Activated T-helper 17 cell treated with anti-CD3 and anti-CD28 coated beads, Interleukin-2, amount 50 U/mL, for 72 hours (primary cell): ENCODE measurements at places on chromosomes 7 and 10. TPM values are rescaled to one million over a fixed set of nuclear protein-coding genes. Genes with fewer than 3 reads are reported as not detected.

- ATAC-seq: no peak
Observed at GRCh38 chr7:148253629-148254028, 336.9 kb upstream of the C7orf33 start.

Gene VWC2
- not detected for total RNA-seq

- ATAC-seq: no peak
Observed at GRCh38 chr10:31604096-31604495, 285.1 kb downstream of the ZEB1 start.

DNA sequence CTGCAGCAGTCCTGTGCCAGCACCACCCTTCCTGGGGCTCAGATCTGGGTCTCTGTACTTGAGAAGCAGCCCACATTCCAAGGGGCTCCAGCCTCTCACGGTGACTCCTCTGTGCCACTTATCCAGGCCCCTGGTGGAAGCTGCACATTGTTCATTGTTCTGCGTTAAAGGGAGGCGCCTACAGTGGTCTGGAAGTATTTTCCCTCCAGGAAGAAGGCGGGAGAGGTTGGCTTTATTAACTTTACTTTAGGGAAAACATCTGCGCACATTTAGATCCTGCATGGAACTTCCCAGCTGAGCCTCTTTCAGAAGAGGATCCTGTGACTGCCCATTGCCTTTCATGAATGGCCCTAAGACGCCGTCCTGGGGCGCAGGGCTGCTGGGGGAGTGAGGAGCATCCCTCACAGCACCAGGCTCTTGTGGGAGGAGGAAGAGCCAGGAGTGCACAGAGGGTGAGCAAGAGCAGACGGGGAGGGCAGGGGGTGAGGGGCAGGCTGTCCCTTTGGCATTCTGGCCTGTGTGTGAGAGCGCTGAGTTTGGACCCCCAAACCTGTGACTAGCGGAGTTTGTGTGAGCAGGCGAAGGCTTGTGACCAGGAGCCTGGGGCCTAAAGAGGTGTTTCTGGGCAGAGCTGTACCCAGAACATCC lies 98.6 kb upstream of the BTBD16 start:
- ATAC-seq: no peak

Gene CYP26C1
- not detected for total RNA-seq

DNA sequence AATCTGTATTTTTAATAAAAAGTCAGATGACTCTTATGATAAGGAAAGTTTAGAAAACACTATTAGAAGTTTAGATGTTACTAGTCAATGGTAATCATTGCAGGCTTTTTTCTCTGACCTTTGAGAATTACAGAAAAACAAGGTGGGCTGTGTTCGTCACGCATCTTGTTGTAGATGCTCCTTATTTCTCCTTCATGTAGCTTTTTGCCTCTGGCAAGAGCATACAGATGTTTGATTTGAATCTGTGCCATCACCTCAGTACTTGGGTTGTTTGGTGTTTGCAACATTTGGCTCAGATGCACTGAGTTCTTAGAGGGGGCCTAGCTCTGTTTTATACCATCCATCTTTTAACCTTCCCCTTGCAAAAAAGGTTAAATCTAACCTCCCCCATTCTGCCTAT lies 11.5 kb downstream of the TAS2R16 start:
- ATAC-seq: no peak

GRCh38 chr10:118518095-118518494 lies 77.4 kb downstream of the PRLHR start:
- ATAC-seq: no peak

- no peak for ATAC-seq
Observed at GRCh38 chr10:1736972-1737221, 428 bp downstream of the ADARB2 start.

Gene NACAD
- total RNA-seq: 0.71 TPM

DNA sequence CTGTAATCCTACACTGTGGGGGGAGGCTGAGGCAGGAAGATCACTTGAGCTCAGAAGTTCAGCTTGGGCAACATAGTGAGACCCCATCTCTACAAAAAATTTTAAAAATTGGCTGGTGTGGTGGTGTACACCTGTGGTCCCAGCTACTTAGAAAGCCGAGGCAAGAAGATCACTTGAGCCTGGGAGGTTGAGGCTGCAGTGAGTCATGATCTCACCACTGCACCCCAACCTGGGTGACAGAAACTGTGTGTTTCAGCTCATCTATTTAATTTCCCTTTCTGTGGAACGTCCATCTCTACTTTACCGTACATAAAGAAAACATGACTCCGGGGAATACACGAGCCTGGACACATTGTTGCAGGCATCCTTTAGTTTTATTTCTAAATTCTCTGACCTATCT lies 354.6 kb upstream of the PLXDC2 start:
- ATAC-seq: no peak

Gene PITX3
- total RNA-seq: 0.17 TPM

- no peak for ATAC-seq
Observed at GRCh38 chr7:1503390-1503789, 799 bp downstream of the INTS1 start.

DNA sequence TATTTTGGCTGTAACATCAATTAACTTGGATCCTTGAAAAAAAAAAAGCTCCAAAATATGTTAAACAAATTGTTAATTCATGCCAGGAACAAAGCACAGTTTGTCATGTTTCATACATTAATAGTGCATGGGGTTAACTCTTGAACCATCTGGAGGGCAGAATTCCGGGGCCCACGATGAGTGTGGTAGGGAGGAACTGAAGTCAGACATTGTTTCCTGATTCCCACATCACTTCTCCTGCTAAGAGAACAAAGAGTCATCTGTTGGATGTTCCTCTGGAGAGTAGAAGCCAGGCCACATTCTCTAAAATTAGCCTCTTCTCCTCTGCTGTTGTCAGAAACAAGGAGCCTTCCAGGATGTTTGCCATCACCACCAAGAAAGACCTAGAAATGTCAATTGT lies 54.6 kb downstream of the TMEM178B start:
- ATAC-seq: no peak

DNA sequence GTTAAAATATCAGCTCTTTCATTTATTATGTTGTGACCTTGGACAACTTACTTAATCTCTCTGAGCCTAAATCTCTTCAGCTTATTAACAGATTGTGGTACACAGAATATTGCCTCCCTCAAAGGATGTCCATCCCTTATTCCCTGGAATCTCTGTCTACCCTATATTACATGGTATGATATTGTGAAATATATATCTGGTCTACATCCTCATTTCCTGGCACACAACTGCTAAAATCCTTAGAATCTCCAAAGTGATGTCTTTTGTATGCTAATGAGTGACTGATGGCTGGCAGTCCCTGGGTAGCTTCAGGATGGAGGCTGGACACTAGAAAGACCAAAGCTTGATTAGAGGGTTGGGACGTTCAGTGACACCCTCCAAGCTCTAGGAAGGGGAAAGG lies 25.8 kb downstream of the ZNF438 start:
- ATAC-seq: no peak

- peak; percentile 70 for ATAC-seq
Observed at GRCh38 chr10:68156373-68157185, 47.3 kb downstream of the MYPN start.

DNA sequence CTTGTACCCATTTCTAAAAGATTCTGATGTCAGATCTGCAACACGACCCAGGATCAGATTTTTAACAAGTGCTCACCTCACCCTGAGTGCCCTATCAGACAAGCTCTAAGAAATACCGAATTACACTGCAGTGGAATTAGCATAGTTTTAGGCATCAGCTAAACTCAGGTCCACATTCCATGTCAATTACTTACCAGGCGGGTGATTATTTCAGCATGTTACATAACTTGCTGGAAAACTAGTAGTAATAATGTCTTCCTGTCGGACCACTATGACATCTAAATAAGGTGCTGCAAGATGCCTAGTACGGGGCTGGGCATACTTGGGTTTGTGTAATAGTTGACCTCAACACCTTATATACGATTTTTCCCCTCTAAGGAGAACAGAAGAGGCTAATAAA lies 21.0 kb downstream of the TRIL start:
- ATAC-seq: no peak

GRCh38 chr10:12993595-12993994 lies 7.9 kb downstream of the CCDC3 start:
- no peak for ATAC-seq

DNA sequence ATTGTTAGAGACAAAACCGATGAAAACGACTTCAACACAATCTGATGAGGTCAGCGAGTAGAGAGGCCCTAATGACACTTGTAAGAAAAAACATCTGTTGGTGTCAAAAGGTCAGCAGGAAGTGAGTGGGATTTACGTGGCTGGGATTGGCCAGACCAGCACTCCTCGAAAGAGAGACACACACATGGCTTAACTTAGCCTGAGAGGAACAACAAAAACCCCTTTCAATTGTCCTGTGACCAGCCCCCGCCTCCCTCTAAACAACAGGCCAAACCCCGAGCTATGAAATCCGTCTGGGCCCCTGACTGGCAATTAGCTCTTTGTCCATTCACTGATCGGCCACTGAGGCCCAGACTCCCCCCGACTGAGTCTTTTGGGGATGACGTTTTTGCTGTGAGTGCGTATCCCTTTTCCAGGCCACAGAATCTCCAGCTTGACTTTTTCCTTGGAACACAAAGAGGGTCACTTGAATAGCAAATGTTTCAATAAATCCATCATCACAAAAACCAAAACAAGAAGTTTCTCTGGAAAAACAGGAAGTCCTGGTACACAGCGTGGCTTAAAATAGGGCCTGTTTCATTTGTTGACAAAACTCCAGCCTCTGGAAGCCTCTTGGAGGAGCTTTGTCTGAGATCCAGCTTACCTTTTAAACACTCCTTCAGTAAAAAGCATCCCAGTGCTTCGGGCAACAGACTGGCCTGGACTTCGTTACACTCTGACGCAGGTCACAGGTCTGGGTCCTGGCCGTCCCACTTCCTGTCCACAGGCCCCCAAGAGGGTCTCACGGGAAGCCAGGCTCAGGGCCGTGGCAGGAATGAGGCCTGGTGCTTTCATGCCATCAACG lies 103.0 kb downstream of the CTBP2 start:
- no peak for ATAC-seq

DNA sequence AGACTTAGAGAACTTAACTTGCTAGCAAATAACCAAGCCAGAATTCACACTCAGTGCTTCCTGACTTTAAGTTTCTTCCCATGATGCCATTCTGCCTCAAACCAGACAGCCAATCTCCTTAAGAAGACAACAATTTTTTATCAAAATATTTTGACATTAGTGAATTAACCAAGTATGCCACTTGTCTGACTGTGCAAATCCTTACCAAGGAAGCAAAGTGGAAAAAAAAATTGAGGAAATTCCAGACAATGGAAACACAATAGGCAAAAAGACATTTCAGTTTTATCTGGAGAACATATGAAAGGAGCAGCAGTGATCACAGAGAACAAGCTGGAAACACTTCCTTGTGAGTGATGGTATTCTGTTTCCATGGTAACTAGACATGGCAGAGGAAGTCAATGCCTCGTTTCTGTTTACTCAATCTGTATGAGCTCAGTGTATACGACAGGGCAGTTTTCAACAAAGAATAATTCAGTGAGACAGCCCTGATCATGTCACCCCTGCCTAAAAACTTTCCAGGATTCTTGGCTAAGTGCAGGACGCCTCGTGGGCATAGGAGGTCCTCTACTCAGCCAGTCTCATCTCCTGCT lies 114.2 kb downstream of the DYNC1I1 start:
- no peak for ATAC-seq

GRCh38 chr10:114718374-114718773 lies 60.3 kb upstream of the ABLIM1 start:
- no peak for ATAC-seq

GRCh38 chr10:126350216-126350992 lies 37.9 kb downstream of the ADAM12 start:
- ATAC-seq: no peak

GRCh38 chr7:19000410-19000809 lies 117.0 kb downstream of the TWIST1 start:
- ATAC-seq: no peak

DNA sequence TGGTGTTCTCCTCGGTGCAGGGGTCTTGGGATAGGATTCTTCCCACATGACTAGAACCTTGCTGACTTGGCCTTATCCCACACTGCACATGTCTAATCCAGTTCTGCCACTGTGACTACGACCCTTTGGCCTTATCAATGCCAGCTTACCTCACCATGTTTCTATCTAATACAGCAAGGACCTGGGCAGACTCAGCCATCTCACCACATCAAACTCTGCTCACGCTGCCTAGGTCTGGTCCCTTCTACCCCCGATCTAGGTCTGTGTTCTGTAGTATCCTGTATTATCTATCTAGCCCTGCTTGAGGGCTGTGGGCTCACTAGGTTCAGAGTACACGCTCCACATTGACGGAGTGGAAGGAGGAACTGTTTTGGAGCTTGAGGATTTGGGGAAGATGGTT lies 282.4 kb downstream of the HPSE2 start:
- no peak for ATAC-seq

DNA sequence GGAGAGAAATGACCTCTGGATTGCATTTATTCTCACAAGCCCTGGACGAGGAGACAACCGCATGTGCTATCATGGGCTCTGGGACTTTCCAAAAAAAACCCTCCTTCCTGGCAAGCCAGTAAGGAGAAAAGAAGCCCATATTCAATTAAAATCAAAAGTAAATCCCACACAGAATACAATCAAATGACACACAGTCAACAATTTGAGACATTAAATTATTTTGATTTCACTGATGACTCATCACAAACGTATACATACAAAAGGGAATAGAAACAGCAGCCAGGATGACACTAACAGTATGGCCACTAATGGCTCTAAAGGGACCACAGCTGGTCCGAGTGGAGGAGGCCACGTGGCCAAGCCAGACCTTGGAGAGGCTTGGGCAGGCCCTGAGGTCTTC lies 24.9 kb downstream of the LRRC20 start:
- ATAC-seq: peak; percentile 41

GRCh38 chr7:11239316-11239715 lies 265.6 kb downstream of the PHF14 start:
- no peak for ATAC-seq

- no peak for ATAC-seq
Observed at GRCh38 chr7:127598318-127598717, 4.8 kb downstream of the FSCN3 start.

DNA sequence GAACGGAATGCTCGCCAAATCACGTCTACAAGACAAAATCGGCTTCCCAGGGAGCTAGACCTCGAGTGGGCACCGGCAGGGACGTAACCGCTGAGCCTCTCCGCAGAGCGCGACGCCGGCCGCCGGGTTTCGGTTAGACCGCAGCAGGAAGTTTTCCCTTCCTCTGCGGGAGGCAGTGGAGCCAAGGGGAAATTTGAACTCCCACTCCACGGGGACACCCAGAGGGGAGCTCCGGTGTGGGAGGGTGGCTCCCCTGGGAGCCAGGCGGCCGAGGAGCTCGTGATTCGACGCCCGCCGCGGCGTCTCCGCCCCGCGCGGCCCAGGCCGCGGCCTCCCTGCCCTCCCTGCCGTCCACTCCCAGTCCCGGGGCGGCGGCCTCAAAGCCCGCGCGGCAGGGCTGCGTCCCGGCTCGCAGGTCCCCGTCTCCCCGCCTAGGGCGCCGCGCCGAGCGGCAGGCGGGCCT lies 426 bp downstream of the SYPL1 start:
- ATAC-seq: peak; percentile 38
